ENCODE measurements at places on chromosomes 11 and 22.

DNA sequence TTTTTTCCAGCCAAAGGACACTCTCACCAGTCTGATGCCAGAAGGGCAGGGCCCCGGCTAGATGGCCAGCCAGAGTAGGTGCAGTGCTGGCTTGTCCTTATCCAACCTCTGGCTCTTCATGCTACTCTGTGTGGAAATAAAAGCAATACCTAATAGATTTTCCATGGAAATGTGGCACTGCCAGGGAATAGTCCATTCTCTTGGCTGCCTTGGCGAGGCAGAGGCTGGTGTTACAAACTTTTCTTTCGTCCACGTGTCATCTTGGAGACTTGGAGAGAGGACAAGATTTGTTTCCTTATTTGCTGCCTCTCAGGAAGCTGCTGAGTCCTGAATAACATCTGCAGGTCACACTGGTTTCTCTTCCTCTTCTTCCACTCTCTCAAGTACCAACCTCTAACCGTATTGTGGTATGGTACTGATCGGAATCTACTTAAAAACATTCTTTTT, 17.2 kb upstream of the C1QTNF4 start:
- no peak for DNase-seq

DNA sequence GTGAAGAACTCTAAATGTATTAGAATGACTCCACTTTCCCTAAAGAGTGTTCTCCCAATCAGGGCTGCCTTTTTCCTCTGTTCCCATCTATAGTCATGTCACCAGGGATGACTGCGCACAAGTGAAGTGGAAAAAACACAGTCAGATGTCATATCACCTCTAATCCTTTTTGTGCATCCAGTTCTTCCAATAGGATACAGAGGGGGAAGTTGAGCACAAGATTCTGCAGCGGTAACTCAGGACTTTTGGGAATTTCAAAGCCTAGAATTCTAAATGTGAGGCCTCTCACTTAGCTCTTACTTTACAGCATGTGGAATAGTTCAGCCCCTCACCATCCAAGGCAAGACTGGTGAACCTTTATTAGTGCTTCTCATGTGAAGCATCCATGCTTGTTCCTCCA, 602.6 kb downstream of the NTM start:
- DNase-seq: no peak

DNA sequence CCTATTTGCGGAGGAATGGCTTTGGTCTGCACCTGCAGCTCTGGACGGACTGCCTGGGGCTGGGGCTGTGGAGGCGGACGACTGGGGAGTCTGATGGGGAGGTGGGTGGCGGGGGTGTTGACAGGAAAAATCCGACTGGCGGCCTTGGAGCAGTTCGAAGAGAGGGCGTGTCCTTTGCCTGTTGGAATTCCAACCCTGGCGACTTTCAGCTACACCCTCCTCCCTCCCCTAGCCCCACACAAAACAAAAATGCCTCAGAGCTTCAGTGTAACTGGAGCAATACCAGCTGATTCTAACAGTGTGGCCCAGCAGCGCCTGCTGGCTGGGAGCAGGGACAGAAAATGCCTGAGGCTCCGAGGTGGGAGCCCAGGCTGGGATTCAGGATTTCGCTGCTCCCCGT, 85.4 kb downstream of the ATXN10 start:
- DNase-seq: no peak

DNA sequence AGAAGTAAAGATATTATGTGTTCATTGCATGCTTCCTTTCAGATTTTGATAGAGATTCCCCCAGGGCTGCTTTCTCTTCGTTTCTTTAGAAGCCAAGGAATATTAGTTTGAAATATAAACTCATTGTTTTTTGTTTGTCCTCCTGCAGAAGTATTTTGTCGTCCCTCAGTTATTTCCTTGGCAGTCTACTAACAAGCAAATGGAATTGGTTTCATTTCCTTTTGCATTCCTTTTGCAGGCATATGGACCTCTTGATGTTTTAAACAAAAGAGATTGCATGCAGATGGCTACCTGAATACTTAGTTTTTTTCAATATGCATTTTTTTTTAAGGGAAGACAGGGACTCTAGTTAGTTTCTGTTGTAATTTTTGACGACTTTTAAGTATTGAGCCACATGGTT, 62.2 kb downstream of the BCL2L13 start:
- DNase-seq: no peak

DNA sequence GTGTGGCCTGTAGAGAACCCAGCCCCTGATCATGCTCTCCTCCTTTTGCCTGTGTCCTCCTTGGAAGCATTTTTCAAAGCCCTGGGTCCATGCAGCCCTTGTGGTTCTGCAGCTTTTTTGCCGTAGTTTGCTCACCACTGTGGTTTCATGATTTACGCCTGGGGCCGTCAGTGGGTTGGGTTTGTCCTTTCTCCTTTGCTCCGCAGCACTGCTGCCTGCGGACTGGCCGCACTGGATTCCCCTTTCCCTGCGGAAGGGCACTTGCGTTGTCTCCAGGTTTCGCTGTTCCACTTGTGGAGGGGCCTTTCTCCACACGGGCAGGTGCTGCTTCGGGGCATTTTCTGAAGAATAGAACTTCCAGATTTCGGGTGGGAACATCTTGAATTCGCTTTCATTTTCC, 1260.9 kb downstream of the BRD1 start:
- no peak for DNase-seq

DNA sequence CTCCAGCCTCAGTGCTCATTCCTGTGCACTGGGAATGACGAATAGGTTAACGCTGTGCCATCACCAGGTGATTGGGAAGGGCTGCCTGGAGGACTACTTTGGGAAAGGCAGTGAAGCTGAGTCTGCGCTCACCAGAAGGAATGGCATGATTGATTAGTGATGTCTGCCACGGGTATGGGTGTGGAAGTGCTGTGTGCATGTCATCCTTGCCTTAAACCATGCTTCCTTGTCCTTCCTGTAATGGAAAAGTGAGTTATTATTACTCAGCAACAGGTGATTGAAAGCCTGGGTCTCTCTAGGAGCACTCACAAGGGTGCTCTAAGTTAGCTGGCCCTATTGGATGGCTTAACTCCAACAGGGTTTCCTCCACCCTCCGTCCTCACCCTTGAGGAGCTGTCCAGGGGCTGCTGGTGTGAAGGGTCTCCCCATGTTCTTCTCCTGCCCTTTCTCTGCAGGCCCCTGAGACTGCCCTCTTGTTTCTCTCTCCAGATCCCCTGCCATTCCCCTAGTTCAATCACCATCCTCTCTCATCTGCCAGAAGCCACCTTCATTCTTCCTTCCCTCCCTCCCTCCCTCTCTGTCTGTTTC, 121.9 kb upstream of the NECTIN1 start:
- DNase-seq: no peak

DNA sequence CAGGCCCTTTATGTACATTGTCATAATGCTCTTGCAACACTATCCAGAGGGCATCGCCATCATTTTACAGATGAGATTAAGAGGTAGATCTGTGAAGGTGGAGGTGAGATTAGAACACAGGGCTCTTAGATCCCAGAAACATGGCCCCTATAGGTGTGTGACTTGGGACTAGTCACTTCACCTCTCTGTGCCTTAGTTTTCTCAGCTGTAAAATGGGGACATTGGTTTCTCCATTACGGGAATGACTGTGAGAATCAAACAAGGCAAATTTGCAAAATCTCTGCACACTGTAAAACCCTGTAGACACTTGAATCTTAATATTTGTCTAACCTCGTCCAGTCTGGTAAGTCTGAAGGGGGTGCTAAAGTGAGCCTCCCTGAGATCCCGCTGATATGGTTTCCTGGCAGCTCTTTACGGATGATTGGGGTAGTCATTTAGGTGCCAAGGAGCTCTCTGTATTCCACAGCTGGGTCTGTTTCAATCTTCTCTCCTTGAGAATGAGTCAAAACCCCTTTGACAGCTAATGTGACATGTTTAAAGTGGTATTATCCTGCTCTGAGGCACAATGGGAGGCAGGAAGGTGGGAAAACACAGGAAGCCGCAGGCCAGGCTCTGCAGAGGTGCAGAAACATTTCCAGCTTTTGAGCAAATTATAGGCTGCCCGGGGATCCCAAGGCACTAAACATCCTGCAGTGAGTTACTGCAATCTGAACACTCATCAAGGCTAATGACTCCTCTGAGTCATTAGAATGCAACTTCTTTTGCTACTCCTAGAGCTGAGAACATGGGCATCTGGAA, 140.8 kb downstream of the CCDC81 start:
- no peak for DNase-seq
